ENCODE measurements at places on chromosomes 4 and X.

- no peak for DNase-seq
Measured at GRCh38 chr4:31052519-31052918, 332.4 kb downstream of the PCDH7 start.

DNA sequence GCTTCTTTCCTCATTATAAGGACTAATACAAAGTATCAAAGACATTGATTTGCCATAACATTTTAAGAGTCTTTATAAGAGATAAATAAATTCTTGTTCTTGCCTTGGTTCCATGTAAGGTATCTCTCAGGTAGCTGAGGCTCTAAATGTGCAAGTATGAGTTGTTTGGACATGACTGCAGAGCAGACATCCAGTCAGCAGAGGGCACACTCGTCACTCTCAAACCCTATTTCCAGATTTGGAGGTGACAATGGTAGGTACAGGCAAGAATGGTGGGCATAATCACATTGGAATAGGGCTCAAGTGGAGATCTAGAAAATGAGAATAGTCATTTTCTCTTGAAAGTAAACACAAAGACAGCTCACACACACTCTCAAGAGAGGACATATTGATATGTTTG, 133.3 kb upstream of the ZIC3 start:
- DNase-seq, result no peak

DNA sequence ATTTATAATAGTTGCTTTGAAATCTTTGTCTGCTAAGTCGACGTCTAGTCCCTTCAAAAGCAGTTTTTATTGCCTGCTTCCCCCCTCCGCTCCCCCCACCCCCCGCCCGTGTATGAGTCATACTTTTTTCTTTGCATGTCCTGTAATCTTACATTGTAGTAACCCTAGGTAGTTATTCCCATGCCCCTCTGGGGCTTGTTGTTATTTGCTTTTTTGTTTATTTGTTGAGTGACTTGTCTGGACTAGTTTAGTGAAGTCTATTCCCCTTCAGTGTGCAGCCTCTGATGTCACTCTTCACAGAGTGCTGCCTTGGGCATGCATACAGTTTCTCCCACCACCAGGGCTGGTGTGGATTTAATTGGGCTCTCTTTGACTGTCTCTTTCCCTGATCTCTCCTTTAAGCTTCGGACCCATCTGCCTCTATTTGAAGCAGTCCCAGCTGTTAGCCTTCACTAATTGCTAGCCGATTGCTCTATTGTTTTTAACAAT, 86.2 kb downstream of the PPEF1 start:
- DNase-seq, result no peak

- no peak for DNase-seq
Measured at GRCh38 chr4:42786350-42787078, 106.0 kb upstream of the GRXCR1 start.

- peak; percentile 77 for DNase-seq
Measured at GRCh38 chrX:12771445-12772069, 19.7 kb upstream of the PRPS2 start.

DNA sequence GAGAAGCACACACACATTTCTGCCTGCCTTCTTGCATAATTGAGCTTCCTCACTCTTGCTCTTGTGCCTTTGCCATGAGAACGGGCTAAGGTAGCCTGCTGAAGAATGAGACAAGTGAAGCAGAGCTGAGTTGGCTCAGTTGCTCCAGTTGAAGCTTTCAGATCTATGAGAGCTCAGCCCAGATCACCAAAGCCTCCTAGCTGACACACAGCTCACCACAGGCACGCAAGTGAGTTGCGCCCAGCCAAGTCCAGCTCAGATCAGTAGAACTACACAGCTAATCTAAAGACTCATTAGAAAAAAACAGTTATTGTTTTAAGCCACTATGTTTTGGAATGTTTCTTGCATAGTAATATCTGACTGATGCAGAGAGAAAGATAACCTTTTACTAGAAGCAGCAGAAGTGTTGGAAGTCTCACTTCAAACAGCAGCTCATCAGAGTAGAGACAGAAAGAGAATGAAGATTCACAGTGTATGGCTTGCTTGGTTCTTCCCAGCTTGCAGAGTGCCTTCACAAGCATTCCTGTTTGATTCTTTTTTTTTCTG, 362.4 kb downstream of the MID1IP1 start:
- no peak for DNase-seq

DNA sequence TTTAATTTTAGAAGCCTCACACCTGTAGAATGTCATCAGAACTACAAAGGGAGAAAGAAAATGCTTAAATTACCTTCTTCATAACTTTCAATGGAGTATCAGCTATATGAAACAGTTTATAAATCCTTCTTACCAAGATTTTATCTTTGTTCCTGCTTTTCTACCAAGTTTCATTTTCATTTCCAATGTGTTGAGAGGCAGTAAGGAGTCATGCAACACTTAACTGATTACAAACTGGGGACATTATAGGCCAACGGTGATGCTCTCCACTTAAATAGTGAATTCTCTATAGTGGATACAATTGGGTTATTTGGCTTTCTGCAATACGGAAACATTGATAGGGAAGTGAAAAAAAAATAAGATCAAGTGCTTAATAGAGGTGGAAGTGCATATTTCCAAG, 145.2 kb upstream of the FTHL17 start:
- DNase-seq, result no peak

- DNase-seq, result no peak
Measured at GRCh38 chr4:1294891-1295290, 5.2 kb downstream of the MAEA start.

GRCh38 chr4:88964450-88964849, 92.5 kb downstream of the FAM13A start:
- DNase-seq, result no peak

- DNase-seq, result no peak
Measured at GRCh38 chrX:7985568-7985967, 58.4 kb upstream of the PNPLA4 start.

DNA sequence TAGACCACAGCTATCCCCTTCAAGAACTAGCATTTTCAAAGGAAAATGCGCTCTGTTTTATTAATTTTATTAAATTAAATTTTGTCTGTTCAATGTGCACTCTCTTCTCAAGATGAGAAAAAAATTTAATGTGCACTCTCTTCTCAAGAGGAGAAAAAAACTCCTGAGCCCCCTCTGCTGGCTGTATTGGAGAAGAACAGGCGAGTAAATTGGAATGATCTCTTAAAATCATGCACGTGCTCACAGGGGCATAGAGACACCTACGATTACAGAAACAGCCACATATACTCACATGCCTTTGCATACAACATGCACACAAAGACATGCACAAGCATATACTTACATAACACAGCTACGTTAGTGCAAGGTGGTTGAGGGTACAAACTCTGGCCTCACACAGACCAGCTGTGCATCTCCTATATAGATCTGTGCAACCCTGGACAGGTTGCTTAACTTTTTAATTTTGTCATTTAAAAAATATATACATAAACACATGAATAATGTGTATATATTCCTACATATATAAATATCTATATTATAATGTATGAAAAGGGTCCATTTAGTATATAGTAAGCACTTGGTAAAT, 176.2 kb upstream of the CXorf66 start:
- DNase-seq, result peak; percentile 31

GRCh38 chr4:183842129-183842528, 63.0 kb upstream of the STOX2 start:
- no peak for DNase-seq

- no peak for DNase-seq
Measured at GRCh38 chrX:40331762-40332161, 234.0 kb upstream of the BCOR start.

GRCh38 chrX:3346501-3347259, at the start of gene MXRA5:
MXRA5 (minus strand) TSS chrX:3346652; CDS start chrX:3343833, 2,819 bp downstream.
- no peak for DNase-seq

DNA sequence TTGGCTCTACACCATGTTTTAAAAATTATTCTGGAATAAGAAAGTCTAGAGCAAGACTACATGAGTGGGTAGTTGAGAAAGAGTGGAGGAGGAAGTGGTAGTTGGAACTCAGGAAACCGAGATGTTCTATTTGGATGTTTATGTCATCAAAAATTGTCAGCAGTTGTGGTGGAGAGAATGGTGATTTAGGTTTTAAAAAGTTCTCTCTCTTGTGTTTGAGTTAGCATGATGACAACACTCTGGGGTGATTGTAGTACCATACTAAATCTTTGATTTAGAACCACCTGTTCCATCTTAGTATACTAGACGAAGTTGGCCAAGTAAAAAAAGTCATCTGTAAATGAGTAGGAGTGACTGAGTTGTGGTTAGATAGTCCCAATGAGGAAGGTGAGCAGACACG, 40.7 kb downstream of the KLHL2 start:
- no peak for DNase-seq

DNA sequence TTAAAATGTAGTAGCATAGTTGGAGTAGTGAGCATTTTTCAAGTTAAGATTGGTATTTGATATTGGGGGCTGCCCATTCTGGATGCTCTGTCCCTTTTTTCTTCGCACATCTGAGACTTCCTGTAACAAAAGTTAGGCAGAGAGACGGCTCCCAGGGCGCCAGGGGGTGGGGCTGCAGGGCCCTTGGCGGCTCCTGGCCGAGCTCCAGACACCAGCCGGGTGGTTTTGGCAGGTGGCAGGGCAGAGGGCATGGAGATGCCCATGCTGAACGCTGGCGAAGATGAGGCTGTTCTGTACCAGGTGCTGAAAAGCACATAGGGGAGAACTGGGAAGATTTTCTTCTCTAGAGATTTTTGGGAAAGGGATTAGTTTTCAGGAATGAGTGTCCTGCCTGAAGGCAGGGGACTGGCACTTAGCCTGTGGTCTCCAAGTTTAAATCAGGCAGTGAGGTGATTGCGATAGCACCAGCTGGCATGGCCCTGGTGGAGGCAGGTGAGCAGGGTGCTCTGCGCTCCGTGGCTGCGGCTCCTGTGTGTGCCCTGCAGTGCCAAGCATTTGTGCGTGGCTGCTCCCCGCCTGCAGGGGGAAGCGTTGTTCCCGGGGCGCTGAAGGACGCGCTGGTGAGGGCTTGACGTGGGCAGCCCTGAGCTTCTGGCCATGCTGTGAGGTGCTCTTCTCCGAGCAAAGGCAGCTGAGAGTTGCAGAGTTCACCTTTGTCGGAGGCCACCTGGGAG, 23.6 kb upstream of the HGFAC start:
- no peak for DNase-seq

- DNase-seq, result no peak
Measured at GRCh38 chrX:120205816-120206753, 44.5 kb upstream of the ZBTB33 start.

DNA sequence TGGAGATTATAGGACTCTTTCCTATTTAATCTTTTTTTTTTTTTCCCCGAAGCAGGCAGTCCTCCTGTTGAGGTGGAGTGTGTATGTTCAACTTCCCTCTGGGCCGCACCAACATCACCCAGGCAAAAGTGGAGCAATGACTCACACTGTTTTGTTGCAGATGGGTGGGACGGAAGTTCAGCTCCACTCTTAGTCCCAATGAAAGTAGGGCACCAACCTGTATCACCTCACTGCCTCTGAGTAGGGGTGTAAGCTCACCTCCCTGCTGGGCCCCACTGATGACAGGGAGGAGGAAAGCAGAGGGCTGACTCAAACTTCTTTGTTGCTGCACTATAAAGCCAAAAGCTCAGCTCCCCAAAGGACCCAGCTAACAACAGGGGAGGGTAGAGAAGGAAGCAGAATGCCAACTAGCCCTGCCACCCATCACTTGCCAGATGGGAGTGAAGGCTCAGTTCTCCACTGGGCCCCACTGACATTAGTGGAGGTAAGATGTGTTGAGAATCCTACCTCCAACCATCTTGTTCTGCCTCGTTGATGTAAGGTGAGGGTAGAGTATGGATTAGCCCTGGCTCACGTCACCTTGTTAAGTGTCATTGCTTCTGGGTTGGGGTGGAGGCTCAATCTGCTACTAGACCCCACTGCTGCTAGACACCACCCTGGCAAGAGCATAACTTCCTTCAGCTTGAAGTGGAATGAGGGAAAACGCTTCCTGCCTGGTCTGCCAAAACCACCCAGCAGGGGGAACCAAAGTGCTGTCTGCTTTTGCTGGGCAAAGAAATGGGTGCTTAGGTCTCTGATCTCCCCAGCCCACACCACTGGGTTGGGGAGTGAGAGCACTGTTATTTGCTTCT, 14.1 kb downstream of the RPS6KA3 start:
- peak; percentile 71 for DNase-seq

DNA sequence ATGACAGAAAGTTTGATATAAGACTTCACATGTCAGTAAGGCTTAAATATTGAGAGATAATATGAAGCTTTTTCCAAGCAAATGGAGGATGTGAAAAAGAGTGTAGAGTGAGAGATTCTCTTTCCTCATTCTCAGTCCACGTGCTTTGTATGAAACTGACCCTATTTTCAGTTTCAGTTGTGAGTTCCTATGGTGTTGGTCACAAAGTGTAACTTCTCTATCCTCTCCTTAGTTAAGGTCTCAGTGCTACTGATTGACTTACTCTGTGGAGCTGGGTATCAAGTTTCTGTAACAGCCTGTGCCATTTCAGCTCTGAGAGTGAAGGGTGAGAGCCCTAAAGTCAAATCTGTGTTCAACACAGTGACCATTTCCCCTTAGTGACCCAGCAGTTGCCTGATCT, 277.2 kb downstream of the EPHA5 start:
- no peak for DNase-seq
